ENCODE measurements at places on chromosomes 11 and 22. TPM values are rescaled to one million over a fixed set of nuclear protein-coding genes. Genes with fewer than 3 reads are reported as not detected.
A peak's percentile ranks its signal among the peaks of the same experiment; 100 is the strongest.

GRCh38 chr11:122769126-122769780, 69.0 kb upstream of the CRTAM start:
- no peak for DNase-seq

GRCh38 chr11:115674176-115674936, 170.1 kb upstream of the CADM1 start:
- no peak for DNase-seq

GRCh38 chr11:20397281-20397680, 9.8 kb downstream of the PRMT3 start:
- DNase-seq = peak; percentile 61

GRCh38 chr11:94151903-94152677, 23.4 kb downstream of the PANX1 start:
- DNase-seq = peak; percentile 37

- no peak for DNase-seq
Measured at GRCh38 chr22:27504360-27505253, 296.9 kb downstream of the MN1 start.

DNA sequence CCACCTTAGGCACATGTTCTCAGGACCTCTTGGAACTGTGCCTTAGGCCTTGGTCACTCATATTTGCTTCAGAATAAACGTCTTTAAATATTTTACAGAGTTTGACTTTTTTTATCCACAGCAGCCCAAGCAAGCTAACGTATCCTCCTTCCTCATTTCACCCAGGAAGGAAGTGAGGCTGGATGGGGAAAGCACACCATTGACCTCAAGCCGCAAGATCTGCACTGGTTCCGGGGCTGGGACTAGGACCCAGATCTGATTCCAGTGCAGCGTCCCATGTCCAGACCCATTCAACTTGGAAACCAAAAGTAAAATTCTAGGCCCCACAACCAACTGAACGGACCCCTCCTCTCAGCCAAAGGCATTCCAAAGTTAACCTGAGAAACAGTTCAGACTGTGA, 2.4 kb upstream of the LGALS12 start:
- DNase-seq = no peak

DNA sequence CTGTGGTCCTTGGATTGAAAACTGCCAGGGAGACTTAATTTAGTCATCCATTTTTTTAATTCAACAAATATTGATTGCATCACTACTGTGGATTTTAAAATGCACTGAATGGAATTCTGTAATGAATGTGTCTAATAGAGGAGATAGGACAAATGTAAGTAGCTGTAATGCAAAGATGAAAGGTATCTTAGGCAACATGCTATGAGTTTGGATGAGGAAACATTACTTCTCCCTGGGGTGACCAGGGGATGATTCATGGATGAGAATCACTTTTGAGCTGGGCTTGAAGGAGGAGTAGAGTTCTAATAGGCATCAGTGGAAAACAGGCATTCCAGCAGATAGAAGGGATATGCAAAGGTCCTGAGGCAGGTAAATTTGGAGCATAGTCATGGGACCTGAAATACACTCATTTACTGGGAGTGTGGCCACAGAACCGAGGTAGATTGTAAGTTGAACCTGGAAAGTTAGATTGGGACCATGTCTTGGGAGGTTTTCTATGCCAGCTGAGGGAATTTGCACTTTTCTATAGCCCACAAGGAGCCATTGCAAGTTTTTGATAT, 43.4 kb downstream of the PKNOX2 start:
- no peak for DNase-seq

DNA sequence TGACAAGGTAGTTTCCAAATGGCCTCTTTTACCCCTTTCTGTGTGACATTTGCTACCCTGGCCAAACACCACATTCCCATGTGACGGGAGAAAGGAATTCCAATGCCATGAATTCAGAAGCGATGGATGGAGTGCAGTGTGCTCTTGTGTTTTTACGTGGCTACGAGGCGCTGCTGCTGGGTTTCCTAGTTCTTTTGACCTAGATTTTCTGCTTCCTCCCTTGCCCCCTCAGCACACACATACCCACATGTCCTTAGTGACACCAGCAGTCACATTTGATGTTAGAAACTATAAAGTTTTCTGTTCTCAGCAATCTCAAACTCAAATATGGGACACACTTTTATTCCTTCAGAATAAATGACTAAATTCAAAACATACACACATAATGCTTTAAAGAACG, 7.8 kb upstream of the TMA7B start:
- no peak for DNase-seq

DNA sequence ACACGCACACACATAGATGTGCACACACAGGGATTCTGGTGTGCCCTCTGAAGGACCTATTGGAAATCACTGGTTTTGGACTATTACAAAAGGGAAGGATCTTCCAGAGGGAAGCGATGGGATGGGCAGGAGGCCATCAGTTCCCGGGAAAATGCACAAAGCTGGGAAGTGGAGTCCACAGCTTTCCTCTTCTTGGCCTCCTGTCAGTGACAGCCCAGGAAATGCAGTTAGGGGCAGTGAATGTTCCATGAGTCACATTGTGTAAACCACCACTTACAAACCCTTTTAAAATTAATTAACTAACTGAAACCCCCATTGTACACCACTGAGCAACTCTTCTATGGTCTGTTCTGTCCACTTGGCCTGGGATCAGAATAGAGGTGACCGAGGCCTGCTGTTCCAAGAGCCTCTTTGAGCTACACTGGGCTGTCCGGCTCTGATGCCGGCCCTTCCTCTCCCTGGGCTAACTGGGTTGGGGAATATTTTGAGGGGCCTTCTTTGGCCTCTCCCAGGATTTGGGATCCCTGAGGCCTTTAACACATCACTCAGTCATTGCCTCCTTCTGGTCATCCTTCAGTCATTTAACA, 137.7 kb downstream of the FEZ1 start:
- peak; percentile 31 for DNase-seq

GRCh38 chr11:80632691-80633090, 1191.9 kb upstream of the TENM4 start:
- no peak for DNase-seq

DNA sequence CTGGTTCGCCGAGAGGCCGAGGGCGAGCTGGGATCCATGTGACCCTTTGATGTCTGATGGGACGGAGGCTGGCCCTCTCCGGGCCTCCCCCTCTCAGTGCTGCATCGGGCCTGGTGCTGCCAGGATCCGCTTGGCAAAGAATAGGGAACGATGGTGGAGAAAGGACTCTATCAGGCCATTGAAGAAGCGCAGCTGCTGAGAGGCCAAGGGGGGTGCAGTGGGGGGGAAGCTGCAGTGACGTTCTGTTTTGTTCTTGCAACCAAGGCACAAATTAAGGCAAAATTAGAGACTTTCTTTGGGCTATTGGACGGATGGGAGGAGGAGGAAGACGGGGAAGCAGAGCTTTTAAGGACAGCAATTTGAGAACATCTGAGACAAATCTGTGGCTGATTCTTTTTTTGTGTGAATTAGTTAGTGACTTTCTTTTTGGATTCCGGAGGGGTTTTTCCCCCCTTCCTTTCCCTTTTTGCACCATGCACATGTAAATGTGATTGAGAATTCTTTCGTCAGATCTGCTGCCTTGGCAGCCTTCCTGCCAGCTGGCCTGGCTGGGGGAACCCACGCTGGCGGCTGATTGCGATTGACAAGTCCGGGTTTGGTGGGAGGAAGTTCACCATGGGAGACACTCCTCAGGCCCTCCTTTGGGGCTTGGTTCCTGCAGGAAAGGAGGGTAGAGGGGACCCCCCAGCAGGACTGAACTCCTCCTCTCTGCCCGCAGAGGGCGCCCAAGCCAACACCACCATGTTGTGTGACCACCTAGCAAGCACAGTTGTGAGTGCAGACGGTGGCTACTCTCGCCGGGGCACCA, 214.6 kb downstream of the NTM start:
- DNase-seq = peak; percentile 32

DNA sequence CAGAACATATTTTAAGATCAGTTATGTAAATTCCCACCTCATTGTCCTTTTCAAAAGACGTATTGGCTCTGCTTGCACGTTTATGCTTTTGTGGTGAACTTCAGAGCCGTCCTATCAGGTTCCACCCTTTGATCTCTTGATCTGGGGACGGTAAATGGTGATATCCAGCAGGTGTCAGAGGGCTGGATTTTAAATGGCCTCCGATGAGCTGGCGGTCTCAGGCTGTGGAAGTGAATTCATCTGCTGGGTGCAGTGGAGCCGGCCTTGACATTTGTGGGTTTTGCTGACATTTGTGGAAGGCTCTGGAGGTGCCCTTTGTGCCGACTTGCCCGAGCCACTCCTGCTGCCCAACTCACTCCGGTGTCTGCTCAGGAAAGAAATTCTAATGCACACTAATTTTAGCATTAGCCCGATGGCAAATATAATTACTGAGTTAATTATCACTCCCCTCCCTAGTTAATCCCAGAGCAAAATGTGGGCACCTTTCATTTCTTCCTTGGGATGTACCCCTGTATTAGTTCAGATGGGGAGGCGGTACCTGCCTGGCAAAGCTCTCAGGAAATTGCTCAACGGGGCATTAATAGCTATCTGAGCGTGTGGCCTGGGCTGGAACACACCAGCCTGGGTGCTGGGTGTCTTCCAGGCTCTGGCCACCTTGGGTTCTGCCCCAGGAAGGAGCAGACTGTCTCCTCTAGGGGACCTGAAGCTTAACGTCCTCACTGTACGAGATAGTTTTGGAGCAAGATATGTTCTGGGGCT, 9.1 kb downstream of the LRP5 start:
- DNase-seq = no peak

GRCh38 chr11:124880290-124880611, 15.0 kb downstream of the ROBO3 start:
- no peak for DNase-seq

DNA sequence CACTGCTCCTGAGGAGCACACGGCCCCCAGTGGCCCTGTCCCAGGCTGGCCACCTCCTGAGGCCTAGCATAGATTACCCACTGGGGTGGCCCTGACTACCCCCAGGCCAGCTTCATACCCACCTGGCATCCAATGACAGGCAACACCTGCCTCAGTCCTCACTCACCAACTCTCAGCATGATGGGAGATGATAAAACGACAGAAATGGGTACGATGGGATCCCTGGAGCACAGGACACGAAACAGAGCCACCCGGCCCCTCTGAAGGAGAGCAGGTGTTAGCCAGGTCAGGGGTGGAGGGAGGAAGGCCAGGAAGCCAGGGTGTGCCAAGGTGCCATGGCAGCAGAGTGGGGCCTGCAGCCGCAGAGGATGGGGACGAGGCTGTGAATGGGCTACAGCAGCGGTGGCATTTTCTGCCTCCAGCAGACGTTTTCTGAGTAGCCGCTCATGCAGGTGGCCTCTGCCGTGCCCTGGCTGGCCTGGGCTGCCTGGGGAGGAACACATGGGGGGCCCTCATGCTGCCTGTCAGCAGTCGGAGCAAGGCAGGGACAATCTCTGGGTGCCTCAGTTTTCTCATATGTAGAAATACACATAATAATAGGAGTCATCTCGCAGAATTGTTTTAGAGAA, 50.2 kb upstream of the FGF3 start:
- DNase-seq = no peak

Gene ARRB1
- total RNA-seq = 44.3 TPM

Gene TSSK2
- total RNA-seq = not detected

Gene CD81
- total RNA-seq = 263 TPM

Gene OR52E8
- total RNA-seq = not detected

Gene THRSP
- not detected for total RNA-seq

Gene LMO2
- not detected for total RNA-seq

Gene CLTCL1
- 5.5 TPM for total RNA-seq

Gene NTM
- total RNA-seq = 1.3 TPM

Gene PICK1
- total RNA-seq = 44.3 TPM

Gene C11orf42
- total RNA-seq = not detected

Gene ZNRF3
- total RNA-seq = 4.3 TPM

All from stomach (tissue), 19 donors.